NB4 (cell line): ENCODE measurements at places on chromosomes 7 and 10.

- DNase-seq: no peak
These were observed 124.3 kb downstream of the SKIDA1 start for GRCh38 chr10:21401196-21401595.

DNA sequence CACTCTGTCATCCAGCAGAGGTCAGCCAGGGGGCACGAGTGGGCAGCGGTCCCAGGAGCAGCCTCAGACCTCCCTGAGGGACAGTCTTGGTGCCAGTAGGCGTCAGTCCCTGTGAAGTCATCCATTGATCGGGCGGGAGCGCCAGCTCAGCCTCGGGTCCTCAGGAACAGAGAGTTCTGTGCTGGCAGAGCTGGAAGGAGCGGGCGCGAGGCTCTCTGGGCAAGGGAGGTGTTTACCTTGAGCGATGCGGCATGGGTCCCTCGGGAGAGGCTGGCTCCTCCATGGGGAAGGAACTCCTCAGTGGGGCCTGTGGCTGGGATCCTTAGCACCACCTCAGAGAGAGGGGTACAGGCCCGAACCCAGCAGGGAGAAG, 101.1 kb upstream of the PPIF start:
- no peak for DNase-seq

- peak; percentile 87 for DNase-seq
These were observed 104.6 kb upstream of the PPIF start for GRCh38 chr10:79242620-79243152.

GRCh38 chr10:77633376-77633775, 4.2 kb downstream of the KCNMA1 start:
- no peak for DNase-seq

DNA sequence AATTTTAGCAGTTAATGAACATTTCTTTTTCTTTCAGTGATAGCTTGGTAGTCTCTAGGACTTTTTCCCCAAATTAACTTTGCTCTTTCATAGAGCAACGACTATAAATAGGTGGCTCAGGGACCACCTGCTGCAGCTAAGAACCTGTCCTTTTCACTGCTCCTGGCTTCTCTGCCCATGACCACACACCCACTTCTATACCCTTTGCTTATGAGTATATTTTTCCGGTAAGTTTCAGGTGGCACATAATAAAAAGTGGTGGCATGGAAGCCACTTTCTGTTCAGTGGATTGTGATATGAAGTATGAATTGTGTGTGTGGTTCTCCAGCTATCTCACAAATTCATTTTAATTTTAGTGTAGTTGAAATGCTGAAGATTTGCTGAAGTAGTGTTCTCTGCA, 1.2 kb downstream of the ING3 start:
- no peak for DNase-seq

GRCh38 chr7:24478137-24478655, 95.1 kb upstream of the PALS2 start:
- DNase-seq: no peak

DNA sequence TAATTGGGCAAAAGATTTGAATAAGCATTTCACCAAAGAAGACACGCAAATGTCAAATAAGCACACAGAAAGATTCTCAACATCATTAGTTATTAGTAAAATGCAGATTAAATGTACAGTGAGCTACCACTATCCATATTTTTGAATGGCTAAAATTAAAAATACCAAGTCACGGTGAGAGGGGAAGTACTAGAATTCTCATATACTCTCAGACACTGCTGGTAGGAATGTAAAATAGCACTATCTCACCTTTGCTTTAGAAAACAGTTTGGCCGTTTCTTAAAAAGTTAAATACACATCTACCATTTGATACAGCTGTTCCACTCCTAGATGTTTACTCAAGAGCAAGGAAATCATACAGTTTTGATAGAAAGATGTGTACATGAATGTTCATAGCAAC, 115.8 kb upstream of the CELF2 start:
- DNase-seq: no peak
